ENCODE measurements at places on chromosomes 1 and 21. TPM values are rescaled to one million over a fixed set of nuclear protein-coding genes. Genes with fewer than 3 reads are reported as not detected.

CREG1 gene
- 113 TPM for polyA plus RNA-seq

- DNase-seq = no peak
Measured at GRCh38 chr1:241932845-241933244, 24.7 kb upstream of the BECN2 start.

GRCh38 chr1:190453550-190453949, 24.1 kb downstream of the BRINP3 start:
- no peak for DNase-seq

KMO gene
- 26.3 TPM for polyA plus RNA-seq

DNA sequence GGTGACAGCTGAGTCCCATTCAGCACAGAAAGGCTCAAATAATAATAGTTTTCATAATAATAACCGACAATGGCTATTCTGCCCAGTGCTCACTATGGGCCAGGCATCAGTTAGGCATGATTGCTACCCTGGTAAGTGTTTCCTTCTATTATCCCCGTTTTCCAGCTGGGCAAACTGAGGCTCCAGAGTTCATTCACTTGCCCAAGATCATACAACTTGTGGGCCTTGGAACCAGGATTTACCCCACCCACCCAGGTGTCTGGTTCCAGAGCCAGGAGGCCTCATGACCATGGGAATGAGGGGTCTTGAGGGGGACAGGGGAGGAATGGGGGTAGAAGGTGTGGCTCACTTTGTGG, 518 bp downstream of the PLOD1 start:
- DNase-seq = no peak

- no peak for DNase-seq
Measured at GRCh38 chr1:218867941-218868626, 305.6 kb upstream of the LYPLAL1 start.

TIAM1 gene
- polyA plus RNA-seq = 12.9 TPM

LCE2A gene
- polyA plus RNA-seq = not detected

- no peak for DNase-seq
Measured at GRCh38 chr1:241999026-241999425, at the start of gene MAP1LC3C. TSS of gene MAP1LC3C (minus strand) at chr1:241999098. CDS start at chr1:241999008, 90 bp downstream.

BOLA1 gene
- polyA plus RNA-seq = 21.6 TPM

GRCh38 chr1:11893907-11894251, 32.3 kb downstream of the KIAA2013 start:
- no peak for DNase-seq

DNA sequence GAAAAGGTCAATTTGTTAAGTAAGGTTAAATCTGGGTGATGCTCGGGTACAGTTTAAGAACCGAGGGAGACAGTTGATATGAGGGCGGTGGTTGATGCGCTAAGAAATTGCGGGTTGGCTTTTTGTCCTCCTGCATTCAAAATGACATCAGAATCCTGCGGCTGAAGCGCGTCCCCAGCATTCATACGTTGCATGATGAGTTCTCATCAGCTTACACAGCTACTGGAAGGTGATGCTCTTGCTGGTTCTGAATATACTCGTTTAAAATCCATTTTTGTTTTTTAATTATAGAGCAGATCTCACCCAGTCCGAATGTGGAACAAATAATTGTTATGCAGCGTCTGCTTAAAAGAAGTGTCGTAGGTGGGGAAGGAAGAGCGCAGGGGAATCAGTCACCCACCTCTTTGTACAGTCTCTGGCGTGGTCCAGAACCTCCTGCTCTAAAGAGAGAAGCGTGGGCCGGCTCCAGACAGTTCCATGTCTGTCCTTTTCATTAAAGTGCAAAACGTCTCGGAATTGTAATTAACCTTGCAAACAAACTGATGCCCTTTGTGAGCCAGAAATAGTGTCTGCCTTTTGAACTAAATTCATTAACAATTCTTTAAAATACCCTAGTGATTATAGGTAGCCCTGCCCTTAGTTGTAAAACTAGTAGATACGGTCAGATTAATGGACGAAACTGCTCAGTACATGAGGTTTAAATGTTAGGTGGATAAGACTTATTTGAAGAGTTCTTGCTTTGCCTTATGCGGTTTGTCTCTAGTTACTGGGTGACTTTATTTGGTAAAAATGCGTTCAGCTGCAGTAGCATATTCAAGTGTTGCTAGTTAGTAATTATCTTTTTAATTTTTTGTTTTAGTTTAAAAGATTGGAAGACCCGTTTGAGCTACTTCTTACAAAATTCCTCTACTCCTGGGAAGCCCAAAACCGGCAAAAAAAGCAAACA, 741 bp downstream of the RGS2 start:
- no peak for DNase-seq

CHD5 gene
- polyA plus RNA-seq = 0.39 TPM

MTF1 gene
- polyA plus RNA-seq = 9.7 TPM

GRCh38 chr21:33317145-33317544, 7.6 kb upstream of the IFNAR1 start:
- no peak for DNase-seq

DNA sequence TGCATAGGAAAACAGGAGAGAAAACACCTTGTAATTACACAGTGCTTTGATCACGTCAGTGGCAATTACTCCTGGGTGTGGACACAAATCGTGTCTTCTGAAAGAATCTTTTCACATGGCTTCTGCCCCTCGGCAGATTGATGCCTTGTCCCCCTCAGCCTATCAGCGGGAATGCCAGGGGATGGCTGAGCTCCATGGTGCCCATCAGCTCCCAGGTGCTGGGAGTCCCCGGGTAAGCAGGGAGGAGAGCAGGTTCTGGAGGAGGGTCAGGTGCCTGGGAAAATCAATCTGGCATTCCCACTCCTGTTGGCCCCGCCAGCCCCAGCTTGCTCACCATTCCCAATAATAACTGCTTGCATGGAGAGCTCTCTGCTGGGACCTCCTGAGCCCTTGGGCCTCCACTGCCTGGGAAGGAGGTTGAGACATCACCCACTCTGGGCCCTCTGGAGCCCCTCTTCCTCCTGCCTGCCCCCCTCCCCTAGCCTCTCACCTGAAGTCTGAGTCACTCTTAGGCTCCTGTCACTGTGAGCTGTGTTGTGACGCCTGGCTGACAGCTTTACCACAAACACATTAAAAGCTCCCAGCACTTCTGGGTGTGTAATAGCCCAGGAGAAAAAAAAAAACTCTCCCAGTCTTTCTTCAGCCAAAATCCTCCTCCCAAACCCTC, 4.9 kb downstream of the CAMK2N1 start:
- no peak for DNase-seq

GRCh38 chr1:30879126-30879786, 29.3 kb downstream of the SDC3 start:
- DNase-seq = no peak

PLA2G2F gene
- polyA plus RNA-seq = 0.12 TPM

RGS4 gene
- polyA plus RNA-seq = 10.1 TPM

- DNase-seq = no peak
Measured at GRCh38 chr21:44854391-44854663, 19.2 kb downstream of the PTTG1IP start.

DNA sequence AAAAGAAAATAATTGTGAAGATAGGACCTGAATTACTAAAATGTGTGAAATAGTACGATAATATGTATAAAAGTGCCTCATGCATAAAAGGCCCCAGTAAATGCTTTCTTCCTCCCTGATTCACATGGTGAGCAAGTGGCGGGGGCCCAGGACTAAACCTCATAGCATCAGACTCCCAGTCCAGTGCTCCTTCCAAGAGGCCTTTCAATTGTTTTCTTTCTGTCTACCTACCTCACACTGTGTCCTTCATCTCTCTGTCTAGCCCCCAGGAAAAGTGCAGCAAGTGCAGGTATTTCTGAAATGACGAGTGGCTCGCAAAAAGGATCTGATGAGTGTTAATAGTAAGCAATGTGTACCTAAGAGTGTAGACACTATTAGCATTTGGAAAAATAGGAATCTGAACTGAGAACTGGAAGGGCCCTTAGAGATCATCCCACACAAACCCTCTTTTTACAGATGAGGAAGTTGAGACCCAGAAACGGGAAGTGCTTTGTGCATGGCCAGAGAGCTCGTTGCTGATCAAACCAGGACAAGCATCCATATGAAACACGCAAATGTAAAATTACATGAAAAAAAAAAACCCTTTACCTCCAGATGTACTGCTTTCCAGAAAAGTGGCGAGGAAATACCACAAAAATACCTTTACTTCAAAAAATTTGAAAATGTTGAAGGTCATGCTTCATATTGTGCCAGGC, 118.2 kb upstream of the HOOK1 start:
- no peak for DNase-seq

GRCh38 chr1:231073331-231073730, 33.3 kb upstream of the FAM89A start:
- no peak for DNase-seq

DNA sequence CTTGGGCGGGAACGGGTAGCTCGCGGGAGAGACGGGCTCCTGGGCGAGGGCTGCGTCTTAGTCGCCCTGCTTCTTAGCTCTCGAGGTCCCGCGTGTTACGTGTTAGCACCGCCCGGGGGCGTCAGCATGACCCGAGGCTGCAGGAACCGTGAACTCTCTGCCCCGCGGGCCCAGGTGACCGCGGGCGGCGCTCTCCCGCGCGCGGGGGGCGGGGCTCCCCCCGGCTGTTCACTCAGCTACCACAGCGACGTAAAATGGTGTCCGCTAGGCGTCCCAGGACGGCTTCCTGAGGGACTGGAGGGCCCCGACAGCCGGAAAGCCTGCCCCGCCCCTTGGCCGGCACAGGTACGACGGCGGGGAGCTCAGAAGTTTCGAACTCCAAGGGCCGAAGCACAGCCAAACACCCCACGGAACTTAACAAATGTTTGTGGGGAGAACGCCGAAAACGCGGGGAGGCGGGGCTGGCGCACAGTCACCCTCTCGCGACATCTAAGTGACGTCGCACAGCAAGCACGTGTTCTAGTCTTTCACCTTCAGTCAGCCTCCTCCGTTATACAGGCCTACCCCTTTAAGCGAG, 780 bp upstream of the RBM15 start:
- DNase-seq = peak; percentile 83

GRCh38 chr1:232558954-232559353, 71.0 kb downstream of the SIPA1L2 start:
- no peak for DNase-seq

DNA sequence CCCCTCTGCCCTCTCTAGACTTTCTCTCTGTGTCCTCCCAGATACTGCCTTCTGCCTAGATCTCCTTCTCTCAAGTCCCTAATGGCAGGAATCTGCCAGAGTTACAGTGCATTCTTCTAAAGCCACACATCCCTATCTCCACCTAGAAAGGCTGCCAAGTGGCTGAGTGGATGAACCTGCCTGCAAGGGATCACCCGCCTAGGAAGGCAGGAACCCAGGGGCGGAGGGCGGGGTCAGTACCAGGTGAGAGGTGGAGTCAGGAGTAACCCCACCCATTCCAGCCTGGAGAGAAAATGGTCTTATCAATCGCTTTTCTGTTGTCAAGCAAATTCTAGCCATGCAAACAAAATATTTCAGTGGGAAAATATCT, 60.8 kb downstream of the BCAR3 start:
- no peak for DNase-seq

F5 gene
- polyA plus RNA-seq = 2.6 TPM

- no peak for DNase-seq
Measured at GRCh38 chr1:209777587-209777986, 6.8 kb downstream of the C1orf74 start.

DNA sequence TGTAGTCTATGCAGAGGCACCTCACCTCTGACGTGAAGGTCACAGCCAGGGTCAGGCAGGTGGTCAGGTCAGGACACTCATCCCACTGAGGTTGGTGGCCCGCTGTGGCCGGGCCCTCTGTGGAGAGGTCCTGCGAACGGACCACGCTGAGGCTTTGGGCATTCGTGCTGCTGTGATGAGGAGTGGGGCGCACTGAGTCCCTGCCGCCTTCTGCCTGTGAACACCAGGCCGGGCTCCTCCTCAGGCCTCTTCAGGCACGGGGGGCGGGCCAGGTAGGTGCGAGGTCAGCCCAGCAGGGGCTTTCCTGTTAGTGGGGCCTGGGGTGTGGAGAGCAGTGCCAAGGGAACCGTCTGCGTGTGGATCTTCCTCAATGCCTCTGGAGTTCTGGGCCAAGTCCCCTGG, 39.0 kb downstream of the COQ8A start:
- DNase-seq = no peak

GRCh38 chr1:114010433-114011184, 31.3 kb downstream of the OLFML3 start:
- no peak for DNase-seq

- no peak for DNase-seq
Measured at GRCh38 chr1:240014051-240014450, 77.6 kb upstream of the FMN2 start.

DNA sequence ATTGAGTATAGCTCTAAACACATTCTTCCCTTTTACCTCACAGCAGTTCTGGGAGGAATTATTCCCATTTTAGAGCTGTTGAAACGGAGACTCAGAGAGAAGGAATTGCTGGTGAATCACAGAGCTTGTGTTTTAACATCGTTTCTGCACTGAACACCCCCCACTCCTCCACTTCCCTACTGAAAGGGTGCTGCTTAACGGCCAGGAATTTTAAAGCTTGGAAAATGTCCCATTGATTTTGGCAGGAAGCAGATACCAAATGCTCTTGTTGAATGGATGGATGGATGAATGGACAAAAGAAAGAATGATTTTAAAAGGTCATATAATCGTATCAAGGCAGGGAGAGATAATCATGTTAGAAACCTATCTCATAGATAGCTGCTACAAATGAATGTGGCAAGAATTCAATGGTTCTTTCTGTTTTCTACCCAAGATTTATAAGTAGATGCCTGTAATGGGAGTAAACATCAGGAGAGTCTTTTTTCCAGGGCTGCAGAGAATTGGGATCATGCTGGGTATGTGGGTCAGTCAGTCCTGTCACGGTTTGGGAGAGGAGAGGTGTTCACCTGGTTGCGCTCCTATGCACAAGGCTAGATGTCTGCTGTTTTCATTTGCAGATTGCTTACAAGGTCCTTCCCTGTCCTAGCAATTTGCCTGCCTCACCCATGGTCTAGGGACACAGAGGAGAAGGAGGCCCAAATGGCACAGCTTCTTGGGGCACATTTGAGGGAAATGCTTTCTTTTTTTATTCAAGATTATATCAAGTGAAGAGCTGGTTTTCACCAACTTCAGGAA, 19.0 kb downstream of the FAM163A start:
- no peak for DNase-seq

DNA sequence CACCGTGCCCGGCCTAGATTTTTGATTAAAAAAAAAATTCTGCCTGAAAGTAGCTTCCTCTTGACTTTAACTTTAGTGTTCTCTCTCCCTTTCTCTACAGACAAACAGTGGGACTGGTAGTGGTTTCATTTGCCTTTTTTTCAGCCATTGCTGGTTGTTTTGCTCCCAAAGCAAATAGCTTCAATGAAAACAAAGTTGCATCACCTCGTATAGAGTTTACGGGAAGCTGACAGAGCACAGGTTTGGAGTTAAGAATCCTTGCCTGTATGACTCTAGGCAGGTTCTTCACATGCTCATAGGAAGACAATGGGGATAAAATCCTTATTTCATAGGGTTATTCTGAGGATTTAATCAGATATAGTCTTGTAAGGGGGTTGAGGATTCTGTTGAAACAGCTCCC, 21.6 kb downstream of the AADACL4 start:
- no peak for DNase-seq

RPE65 gene
- polyA plus RNA-seq = 0.11 TPM

DNA sequence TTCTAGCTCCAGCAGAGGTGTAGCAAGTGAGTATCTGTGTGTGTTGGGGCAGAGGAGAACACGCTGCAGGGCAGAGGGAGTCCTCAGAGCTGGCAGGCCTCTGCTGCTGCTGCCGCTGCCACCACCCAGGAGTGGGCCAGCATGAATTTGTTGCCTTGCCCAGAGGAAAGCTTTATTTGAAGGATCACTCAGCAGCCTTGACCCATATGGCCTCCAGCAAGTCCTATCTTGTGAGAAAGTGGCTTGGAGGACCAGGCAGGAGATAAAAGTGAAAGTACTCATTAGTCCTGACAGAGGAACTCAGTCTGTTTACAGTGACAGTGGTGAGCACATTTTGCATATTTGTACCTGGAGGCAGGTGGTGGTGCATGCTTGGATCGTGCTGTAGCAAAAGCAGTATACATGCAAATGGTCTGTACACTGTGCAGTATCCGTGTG, 3.1 kb downstream of the TRAF5 start:
- DNase-seq = no peak

All from right renal cortex interstitium (tissue), 3 donors.